ENCODE measurements at places on chromosomes 12 and 14.

DNA sequence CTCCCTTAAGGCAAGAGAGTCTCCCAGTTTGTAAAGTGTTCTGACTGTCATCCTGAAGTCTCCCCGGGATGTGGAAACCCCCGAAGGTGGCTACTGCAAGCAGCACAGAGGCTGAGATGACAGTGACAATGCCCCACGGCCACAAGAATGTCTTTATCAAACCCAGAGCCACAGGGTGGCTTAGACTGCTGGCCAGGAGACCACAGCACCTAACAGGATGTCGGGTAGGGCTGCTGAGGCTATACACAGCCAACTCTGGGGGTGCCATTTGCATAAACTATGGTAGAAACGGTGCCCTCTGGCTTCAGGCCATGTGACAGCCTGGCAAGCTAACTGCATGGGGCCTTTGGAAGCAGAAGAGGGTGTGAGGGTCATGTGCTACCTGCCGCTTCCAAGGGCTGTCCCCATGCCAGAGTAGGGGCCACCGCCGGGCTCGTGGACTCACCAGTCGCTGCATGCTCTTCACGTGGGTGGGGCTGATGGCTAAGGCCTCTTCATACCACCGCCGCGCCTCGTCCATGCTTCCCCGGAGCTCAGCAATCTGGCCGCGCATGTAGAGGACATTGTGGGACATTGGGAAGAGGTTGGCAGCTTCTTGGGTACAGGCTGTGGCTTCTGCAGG is 180.9 kb downstream of the CALM1 start:
- DNase-seq, result no peak

DNA sequence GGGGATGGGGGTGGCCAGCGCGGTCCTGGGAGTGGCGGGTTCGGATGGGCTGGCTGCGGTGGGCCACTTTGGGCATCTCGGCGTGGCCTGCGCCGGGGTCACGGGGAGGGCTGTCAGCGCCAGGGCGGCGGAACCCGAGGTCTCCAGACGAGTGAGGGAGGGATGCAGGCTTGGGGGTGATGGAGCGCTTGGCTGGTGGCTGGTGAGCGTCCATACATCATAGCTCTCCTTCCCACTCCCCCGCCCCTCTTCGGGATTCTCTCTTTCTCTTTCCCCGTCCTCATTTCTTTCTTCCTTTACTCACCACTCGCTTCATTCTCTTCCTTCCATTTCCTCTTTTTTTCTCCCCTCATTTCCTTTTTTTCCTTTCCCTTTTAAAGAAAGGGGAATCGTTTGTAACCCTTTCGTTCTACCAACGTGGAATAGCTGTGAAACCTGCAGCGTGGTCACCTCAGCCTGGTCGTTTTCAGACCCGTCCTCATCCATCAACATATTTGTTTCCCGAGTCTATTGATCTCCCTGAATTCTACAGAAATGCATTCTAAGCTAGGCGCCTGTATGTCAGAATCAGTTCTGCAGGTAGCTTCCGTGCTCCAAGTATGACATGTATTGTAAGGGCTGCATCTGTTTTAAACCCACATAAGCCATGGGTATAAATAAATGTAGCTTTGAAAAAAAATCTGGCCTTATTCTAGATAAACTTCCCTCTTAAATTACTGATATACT is 260.3 kb upstream of the E2F7 start:
- DNase-seq, result no peak

- no peak for DNase-seq
Measured at GRCh38 chr14:85234156-85235025, 295.6 kb upstream of the FLRT2 start.

DNA sequence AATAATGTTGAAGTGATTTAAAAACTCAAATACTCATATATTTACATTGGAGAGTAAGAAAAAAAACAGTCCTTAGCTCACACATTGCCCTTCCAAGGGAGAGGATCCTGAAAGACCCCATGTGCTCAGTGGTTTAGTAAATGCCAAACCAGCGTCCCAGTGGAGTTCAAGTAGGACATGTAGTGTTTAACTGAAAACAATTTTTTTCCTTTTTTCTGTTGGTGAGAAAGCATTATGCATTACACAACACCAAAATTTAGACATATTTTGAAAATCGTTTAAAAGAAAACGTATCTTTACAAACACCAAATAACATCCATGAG is 33.6 kb downstream of the UBR7 start:
- no peak for DNase-seq

DNA sequence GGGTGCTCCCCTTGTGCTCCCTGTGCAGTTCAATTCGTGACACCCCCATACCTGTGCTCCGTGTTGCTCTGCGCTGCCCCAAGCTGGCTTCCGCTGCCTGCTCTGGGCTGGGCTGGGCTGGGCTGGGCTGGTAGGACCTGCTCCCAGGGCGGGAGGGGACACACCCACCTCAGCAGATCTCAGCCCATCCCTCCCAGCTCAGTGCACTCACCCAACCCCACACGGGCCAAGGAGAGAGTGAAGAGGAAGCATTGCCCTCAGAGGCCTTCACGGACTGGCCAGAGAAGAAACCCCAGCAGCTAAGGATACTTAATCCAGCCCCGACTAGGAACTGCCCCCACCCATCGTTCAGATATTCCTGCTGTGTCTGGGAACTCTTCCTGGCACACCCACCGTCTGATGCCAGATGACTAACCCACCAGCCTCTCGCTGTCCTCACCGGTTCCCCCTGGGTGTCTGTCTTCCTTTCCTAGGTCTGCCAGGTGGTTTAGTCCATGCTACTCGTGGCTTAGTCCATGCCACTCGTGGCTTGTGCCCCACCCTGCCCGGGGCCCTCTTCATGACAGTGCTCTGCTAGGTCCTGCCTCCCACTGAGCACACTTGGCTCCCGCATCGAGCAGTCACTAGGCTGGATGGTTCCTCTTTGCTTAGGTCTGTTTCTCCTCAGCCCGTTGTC is at the start of gene LPAR5:
Gene LPAR5, minus strand, starts transcription at position 104 of the 676 bp plus-strand sequence. CDS start 14,711 bp downstream, outside the sequence.
- DNase-seq, result no peak

- DNase-seq, result no peak
Measured at GRCh38 chr12:97456571-97457188, 5.9 kb upstream of the RMST start.

DNA sequence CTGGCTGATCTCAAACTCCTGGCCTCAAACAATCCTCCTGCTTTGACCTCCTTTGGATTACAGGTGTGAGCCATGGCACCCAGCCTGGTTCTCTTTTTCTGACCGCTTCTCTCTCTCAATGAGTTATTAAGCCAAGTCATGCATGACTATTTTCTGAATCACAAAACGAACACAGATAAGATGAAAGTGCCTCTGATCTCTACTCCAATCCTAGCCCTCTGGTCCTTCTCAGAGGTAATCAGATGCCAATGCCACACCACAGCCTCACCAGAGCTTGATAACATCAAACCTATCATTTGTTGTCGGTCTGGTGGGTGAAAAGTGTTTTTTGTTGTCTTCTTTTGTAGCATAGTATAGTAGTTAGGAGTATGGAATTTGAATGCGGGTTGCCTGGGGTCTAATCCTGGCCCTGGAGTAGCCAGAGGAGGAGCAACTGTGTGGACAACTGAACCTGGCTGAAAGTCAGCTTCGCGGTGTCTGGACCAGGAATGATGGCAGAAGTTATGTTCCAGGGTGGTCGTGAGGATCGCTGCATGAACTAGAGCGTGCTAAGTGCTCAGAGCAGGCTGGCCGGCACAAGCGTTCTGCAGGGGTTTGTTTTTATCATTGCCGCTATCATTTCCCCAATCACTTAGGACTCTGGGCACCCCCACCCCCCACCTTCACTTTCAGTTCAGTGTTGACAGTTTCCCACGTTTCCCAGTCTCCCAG is 77.9 kb downstream of the SPRING1 start:
- DNase-seq, result no peak

DNA sequence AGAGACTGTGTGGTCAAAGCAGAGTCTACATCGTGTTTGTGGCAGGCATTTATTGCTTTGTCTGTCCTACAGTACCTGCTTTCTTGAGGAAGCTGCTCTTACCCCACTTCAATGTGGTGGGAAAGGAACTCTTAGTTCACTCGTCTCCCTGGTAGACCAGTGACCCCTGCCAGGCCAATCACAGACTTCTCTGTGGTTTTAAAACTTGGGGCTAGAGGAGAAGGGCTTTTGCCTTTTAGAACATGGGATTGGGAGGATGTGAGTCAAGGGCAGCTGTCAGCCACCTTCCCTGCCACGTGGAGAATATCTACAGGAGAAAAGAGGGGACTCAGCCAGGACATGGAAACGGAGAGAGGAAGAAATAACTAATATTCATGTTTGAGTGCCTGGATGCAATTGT is 36.8 kb upstream of the TMED10 start:
- DNase-seq, result no peak

DNA sequence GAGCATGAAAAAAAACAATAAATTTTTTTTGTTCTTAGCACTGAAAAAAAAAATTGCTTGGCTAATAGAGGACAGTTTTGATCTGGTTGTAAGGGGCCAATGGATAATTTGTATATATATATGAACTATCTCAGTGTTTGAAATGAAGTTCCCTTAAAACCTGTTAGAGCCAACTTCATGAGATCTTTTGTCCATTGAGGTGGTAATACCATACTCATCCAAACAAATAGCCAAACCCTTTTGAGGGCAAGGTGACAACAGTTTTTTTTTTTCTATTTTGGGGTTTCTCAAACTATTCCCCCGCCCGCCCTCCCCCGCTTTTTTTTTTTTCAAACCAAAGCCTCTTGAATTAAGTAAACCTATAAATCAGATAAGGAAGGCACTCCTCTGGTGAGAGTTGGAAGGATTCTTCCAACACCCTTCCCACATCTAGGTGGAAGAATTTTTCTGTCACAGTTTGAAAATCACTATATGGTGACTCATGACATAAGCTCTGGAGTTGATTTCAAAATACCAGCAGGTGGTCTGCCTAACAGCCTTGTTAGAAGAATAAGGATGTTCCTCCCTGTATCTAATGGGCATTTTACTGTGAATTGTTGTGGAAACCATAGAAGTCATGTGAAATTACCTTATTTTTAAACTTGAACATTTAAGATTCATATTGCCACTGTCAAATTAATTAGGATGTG is 10.2 kb downstream of the ARHGAP5 start:
- DNase-seq, result no peak

GRCh38 chr12:125228519-125229260 is 163.5 kb downstream of the AACS start:
- DNase-seq, result no peak

DNA sequence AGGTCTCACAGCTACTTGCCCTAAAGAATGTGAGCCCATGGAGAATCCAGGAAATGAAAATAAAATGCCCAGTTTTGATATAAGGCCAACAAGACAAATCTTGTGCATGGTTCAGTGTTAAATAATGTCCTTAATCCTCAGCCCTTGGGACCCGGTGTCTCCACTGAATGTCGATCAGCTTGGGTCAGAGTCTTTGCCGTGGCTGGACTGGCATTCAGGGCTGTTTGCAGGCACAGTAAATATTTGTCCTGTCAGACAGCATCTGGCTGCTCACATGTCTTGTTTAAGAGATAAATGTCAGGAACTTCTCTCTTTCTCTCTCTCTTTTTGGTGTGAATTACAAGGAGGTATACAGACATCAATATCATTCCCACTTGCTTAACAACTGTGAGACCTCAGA is 452.5 kb downstream of the FUT8 start:
- DNase-seq, result no peak

GRCh38 chr12:51592034-51592705 is 1.1 kb downstream of the SCN8A start:
- DNase-seq, result no peak

GRCh38 chr12:120692524-120693033 is 5.6 kb downstream of the MLEC start:
- no peak for DNase-seq

DNA sequence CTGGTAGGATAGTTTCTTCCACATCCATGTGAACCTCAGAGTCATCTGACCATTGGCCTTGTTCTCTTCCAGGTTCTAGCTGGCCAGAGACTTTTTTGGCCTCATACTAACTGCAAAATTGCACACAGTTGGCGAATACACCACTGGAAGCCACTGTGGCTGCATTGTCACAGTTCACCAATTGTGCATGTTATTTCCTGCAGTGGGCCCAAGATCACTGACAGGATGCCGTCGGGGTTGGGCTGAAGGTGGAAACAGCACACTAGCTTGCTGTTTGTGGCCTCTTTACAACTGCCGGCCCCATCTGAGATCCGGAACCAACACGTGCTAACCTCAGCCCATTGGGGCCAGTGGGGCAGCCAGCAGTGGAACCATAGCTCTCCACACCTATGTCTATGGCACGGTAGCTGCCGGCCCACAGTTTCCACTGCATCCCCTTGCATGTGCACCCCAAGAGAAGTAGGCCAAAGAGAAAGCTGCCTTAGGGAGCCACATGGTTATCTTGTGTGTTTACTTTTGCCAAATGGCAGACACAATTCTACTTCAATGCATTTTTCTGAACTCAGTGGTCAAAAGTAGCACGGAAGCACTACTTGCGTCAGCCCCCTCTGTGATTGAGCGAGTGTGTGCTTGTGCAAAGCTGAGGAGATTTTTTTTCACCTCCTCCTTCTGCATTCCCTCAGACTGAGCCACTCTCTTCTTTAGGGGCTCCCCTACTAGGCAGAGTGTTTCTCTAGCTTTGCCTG is 464.0 kb downstream of the RAD51B start:
- DNase-seq, result peak; percentile 78

- DNase-seq, result no peak
Measured at GRCh38 chr12:117865505-117865904, 103.3 kb downstream of the KSR2 start.

- DNase-seq, result no peak
Measured at GRCh38 chr12:132638541-132639408, 20.2 kb downstream of the P2RX2 start.

GRCh38 chr12:96035283-96036236 is at the start of gene LTA4H:
LTA4H (minus strand) TSS chr12:96035587; CDS start chr12:96035519, 68 bp downstream.
- peak; percentile 98 for DNase-seq

DNA sequence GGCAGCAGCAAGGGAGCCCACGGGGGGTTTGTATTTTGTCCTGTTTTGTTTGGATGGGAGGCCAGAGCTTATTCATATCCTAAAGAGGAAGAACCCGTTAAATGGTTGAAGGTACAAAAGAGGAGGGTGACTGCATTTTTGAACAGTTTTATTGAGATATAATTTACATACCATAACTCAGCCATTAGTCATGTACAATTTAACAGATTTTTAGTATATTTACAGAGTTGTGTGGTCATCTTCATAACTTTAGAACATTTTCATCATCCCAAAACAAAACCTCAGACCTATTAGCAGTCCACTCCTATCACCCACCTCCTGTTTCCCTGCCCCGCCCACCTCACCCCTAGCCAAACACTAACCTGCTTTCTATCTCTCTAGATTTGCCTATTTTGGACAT is 12.6 kb downstream of the NRDE2 start:
- no peak for DNase-seq

- DNase-seq, result no peak
Measured at GRCh38 chr12:6950401-6950801, 755 bp upstream of the PTPN6 start.

GRCh38 chr14:40371011-40371410 is 938.8 kb upstream of the FBXO33 start:
- no peak for DNase-seq
